ENCODE measurements at places on chromosomes 4 and X.
A peak's percentile ranks its signal among the peaks of the same experiment; 100 is the strongest.

DNA sequence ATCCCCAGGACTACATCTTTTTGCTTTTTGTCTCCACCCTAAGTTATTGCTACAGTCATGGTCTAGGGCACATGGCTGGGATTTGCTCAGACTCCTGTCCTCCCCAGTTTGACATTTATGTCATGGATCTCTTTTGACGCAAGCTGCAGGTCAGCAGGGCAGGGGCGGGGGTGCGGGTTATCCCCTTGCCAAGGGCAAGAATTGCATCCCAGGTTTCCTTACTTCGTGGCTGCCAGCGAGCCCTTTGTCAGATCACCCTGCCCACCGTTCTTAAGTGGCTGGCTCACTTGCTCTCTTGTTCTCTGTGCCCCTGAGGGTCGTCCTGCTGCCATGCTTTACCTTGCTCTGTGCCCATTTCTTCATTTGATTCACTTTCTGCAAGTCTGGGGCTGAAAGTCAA, 21.1 kb upstream of the UBA1 start:
- no peak for DNase-seq

- DNase-seq: no peak
These were observed 83.6 kb downstream of the ANAPC10 start for GRCh38 chr4:145014365-145014764.

DNA sequence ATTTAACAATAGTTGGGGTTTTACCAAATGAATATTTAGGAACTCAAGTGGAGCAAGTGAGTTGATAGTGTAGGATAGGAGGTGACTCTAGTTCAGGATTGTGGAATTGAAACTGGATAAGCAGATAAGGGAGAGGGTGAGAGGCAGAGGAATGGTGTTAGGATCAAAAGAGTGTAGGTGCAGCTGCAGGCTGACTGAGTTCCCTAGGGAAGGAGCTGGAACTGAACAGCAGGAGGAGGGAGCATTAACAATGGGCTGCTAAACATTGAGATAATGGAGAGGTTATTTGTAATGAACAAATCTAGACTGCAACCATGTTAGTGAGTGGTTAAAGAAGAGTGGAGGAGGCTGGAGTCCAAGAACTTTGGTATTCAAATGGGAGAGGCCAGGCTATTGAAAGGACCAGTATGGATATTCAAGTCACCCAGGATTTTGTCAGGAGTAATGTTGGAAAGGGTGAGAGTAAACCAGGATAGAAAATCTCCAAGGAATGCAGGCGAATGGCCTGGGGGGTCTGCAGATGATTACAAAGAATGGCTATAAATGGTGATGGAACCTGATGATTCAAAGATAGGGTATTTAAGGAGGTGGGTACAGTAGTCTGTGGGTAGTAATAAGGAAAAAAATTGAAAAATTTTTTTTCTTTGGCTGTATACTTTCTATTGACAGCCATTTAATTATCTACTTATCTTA, 497.1 kb upstream of the TENM3 start:
- DNase-seq: no peak

GRCh38 chr4:48215977-48216376, 53.7 kb downstream of the TEC start:
- DNase-seq: no peak

DNA sequence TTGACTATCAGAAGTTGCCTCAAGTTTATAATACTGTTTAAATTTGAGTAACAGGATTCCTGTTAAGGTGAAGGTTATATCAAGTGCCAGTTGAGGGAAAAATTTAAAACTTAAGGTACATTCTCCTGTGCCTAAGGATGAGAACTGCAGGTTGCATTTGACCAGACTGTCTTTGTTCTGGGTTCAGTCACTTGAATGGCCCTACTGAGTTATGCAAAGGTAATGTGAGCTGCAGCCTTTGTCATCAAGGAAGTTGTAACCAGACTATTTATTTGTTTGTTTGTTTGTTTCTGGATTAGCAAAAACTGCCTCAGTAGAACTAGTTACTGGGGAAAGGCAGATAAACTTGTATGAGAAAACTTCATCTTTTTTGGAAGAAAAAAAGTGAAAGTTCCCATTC, 131.9 kb downstream of the ATOH1 start:
- DNase-seq: no peak

- DNase-seq: peak; percentile 85
These were observed 4.8 kb upstream of the PRICKLE3 start for GRCh38 chrX:49190821-49191573.

DNA sequence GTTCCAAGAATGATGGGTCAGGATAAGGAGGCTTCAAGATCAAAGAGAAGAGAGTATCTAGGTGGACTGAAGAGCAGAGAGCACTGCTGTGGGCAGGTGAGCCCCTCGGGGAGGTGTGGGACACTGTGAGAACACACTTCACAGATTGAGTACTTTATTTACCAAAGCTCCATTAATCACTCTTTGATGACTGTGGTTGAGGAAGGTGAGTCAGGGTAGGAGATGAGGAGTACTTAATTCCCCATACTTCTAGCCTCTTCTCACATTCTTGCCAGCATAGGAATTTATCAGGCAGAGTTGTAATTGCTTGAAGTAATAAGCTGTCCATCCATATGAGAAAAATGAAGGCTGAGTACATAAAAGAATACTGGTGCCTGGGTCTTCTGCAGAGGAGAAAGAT, 375.3 kb downstream of the PCDH10 start:
- DNase-seq: no peak

DNA sequence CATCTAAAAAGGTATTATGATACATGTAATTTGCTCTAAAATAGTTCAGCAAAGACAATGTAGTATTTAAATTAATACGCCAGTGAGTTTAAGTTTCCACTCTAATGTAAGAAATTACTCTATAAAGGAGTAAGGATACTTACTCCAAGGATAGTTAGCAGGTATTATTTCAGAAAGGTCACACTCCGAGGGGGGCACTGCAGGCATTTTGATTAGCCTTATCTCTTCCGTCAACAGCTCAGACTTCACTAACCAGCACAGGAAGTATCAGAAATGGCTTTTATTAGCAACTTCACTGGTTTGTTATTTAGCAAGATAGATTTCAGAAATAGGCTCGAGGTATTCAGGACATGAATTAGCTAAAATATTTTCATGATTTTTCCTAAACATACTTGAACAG, 127.0 kb downstream of the COX18 start:
- no peak for DNase-seq

DNA sequence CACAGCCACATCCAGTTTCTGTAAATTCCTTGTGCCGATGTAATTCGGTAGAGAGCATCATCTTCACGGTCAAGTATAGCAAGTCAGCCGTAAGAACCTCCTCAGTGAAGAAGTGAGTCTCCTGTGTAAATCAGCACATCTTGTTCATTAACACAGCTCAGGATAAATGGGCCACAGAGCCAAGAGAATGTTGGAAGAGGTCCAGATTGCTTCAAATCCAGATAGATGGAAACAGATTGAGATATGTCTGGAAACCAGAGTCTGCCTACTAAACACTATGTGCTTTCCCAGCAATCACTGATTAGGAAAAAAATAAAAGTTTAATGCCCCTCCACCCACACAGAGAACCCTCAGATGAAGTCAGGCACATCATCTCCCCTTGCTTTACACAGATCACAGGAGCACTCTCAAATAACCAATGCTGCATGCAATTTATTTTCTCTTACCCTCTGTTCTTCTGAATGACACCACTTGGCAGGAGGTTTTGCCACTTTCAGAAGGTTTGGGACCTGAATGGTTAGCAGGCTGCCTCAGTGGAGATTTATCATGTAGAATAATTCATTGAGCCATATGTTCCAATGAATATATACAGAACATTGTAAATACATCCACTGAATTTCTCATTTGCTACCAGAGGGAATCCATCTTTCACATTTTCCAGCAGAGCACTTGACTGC, 357.7 kb downstream of the C4orf33 start:
- DNase-seq: peak; percentile 30

DNA sequence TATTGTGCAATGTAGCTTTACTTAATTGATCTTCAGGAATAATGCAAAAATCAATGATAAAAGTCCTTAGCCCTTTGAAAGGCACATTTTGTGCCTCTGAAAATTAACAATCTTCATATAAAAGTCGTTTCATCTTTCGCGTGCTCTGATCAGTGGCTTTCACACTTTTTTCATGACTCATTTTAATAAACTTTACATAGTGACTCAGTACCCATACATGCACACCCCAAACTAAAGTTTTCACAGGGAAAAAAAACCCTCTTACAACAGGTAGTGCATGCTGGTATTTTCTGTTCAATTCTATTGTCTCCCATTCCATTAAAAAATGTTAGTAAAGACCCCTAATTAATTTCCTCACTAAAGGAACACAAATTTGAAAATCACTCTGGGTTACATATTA, 21.5 kb downstream of the RWDD4 start:
- DNase-seq: no peak

DNA sequence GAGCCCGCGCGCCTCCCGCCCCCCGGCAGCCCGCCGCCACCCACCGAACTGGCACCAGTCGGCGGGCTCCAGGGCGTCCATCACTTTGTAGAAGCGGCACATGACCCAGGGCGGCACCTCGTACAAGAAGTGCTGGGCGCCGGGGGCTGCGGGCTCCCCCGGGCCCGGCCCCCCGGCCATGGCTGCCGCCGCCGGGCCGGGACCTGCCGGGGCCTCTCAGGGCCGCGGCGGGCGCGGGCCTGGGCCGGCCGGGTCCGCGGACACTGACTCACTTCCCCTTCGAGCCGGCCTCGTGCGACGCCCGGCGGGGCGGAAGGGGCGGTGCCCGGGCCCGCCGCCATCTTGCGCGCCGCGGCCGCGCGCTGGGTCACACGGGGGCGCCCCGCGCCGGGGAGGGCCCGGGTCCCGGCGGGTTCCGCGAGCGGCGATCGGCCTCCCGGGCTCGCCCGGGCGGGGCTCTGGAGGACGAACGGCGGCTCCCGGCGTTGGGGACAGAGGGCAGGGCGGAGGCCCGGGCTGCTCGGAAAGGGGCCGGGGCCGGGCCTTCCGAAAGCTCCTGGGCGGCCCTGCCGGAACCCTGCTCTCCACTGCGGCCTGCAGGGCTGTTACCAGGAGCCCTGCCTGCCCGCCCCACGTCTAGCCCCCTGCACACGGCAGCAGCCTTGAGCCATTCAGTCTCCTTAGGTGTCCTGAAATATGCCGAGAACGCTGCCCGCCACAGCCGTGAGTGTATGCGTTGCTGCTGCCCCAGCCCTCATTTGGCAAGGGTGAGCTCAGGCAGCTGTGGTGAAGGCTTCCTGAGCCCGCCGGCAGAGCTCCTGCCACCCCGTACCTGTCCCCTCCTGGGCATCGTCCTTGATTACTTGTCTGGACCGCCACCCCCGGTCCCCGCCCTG, at the start of gene IRAK1:
Gene IRAK1 (minus strand): TSS at position 270 of the 896 bp plus-strand sequence. CDS start 90 bp downstream, at position 180.
- no peak for DNase-seq

DNA sequence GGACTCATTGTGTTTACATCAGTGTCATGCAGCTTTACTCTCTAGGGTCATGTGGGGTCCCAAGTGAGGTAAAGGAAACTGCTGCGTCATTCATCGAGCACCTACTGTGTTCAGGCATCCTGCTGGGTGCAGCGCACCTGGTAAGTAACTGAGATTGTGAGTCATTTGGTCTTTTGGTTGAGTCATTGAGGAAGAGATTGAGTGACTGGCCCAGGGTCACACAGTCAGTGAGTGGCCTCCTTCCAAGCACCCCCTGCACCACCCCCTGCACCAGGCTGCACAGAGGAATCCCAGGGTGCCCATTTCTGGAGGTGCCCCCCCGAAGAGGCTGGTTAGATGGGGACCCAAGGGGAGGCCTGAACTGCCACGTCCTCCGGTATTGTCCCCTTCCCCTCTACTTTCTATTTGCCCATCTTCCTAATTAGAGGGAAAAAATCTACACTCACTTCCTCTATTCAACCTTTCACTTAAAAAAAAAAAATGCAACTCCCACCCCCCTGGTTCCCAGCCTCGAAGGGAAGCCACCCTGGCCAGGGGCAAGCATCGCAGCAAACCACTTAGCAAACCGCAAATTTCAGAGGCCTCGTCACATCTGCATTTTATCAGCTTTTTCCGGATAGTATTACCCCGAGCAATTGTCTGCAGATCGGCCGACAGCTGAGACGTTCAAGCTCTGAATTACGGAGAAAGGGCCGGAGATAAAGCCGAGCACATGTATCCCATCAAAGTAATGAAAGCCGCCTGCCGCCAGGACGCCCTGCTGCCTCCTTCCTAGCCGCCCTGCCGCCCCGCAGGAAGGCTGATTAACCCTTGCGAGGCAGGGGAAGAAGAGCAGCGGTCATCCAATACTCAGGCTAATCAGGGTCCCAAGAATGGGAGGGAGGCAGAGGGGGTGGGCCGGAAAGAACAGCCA, 96.3 kb upstream of the MSX1 start:
- no peak for DNase-seq

DNA sequence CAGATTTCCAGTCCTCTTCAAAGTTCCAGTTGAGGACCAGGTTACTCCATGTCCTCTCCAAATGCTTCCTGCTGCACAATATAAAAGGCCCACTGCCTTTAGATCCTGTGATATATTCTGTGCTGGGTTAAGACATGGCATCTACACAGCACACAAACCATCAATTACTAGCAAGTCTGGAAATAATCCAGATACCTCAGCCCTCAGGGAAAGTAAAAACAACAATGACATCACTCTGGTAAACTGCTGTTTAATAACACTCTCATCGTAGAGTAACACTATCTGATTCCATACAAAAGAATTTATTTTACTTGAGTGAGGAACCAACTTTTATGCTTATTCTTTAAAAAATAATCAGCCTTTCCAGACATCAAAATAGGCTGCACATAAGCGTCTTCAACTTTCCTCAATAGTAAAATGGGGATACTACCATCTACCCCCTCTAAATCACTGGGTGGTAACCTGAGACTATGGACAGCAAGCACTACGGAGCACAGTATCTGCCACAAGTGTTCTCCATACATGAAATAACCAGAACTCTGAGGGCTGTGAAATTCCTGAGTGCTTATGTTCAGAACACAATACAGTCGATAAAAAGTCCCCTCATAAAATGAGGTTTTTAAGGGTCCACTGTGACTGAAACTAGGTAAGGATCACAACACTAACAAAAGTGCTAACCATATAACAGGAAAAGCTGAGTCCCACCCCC, 53.4 kb downstream of the ABCG2 start:
- no peak for DNase-seq

GRCh38 chr4:177016541-177017141, 223.9 kb upstream of the VEGFC start:
- DNase-seq: no peak

GRCh38 chrX:372856-373640, 13.7 kb downstream of the PPP2R3B start:
- no peak for DNase-seq

- no peak for DNase-seq
These were observed 7.5 kb downstream of the ADGRA3 start for GRCh38 chr4:22508376-22508775.

DNA sequence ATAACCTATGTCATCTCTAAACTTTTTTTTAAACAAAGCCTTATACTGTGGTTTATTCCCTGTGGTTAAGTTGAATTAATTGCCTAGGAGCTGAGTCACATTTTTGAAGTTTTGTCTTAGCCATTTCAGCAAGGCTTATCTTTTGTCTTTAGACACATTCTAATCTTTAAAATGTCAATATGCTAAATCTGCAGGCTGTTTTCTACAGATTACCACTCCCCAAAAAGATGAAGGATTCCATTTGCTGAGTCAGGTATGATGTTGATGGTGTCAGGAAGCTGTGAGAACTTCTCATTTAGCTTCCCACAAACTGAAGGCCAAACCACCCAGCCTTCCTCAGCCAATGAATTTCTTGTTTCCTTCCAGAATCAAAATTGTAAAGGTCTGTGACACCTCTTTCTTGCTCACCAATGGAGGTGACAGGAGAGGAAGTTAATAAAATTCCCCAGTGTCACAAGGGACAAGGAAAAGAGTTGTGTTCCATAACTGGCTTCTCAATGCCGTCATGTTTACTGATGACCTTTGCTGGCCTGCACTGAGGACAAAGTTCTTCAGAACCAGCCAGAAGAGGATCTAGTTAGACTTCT, 3.7 kb upstream of the CXCL6 start:
- DNase-seq: no peak

- no peak for DNase-seq
These were observed 168.7 kb downstream of the DLG3 start for GRCh38 chrX:70613295-70613694.

- no peak for DNase-seq
These were observed 260.7 kb downstream of the COL25A1 start for GRCh38 chr4:109041463-109042360.

All from stimulated activated naive CD4-positive, alpha-beta T cell (primary cell).